MCF 10A (cell line): ENCODE measurements at places on chromosomes 3 and 15. TPM values are rescaled to one million over a fixed set of nuclear protein-coding genes. Genes with fewer than 3 reads are reported as not detected.

DNA sequence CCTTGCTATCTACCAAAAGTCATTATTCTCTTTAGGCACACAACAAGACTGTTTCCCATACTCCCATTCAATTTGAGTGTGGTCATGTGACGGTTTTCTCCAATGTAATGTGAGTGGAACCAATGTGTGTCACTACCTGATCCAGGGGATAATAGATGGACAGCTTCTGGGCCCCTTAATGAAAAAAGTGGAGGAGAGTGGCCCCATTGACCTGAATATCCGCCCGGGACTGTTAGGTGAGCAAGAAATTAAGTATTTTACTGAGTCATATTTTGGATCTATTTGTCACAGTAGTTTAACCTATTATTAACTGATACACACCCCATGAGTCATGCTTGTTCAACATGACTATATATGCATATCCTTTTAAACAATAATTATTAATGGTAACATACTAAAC, 15.1 kb upstream of the ARID3B start:
- DNase-seq, result peak; percentile 59

GRCh38 chr3:120013481-120013880, 80.8 kb downstream of the GSK3B start:
- DNase-seq, result no peak

GRCh38 chr15:92079647-92080255, 226.2 kb downstream of the SLCO3A1 start:
- DNase-seq, result no peak

- DNase-seq, result no peak
Observed at GRCh38 chr15:71080705-71081104, 34.6 kb upstream of the THSD4 start.

DNA sequence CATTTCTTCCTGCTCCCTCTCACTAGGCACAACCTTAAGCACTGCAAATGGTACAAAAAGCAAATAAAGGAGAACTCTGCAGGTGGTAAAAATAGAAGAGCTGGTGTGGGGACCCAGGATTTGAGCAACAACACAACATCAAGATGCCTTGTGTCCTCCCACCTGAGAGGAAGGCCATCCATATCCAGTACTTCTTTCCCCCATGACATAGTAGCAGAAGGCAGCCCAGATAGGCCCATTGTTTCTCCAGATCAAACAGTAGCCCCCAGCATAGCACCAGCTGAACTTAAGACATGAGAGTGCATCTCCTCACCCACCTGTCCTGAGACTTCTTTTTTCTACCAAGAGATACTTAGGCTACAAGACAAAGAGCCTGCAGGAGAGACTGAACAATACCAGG, 180.5 kb downstream of the GOLGA6L6 start:
- no peak for DNase-seq

Gene MOBP
- 0.21 TPM in 1 of 2 replicates, not detected in the other for total RNA-seq

- peak; percentile 18 for DNase-seq
Observed at GRCh38 chr15:31080591-31081014, 20.9 kb downstream of the TRPM1 start.

Gene TRIP4
- total RNA-seq, result 19.8 and 26.0 TPM in 2 replicates

DNA sequence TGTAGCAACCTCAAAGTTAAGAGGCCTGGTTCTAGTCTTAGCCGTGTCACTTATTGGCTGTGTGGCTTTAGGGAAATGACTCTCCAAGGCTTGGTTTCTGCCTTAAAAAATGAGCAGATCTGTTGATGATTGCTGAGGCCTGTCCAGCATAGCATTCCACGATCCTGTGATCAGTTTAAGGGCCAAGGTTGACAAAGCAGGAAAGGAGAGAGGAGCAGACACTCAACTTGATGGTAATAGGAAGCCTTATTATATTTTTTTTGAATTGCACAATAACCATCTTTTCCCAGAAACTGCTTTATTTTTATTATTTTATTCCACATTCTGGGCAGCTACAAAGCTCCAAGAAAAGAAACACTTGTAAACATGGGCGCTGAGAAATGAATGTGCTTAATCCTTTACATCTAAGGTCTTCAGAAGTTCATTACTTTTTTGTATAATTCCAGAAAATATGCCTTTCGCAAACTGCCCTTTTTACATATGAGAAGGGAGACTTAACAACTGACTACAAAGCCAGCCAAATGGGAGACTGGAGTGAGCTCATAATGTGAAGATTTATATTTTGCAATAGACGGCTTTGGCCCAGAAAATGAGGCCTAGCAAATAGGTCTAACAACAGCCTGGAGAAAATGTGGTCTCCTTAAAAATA, 241.0 kb downstream of the ATP8B4 start:
- no peak for DNase-seq

GRCh38 chr15:52329150-52329549, 33.5 kb upstream of the MYO5C start:
- DNase-seq, result no peak

Gene PATL2
- 0.16 and 0.71 TPM in 2 replicates for total RNA-seq

GRCh38 chr15:87045746-87046145, 966.1 kb downstream of the AGBL1 start:
- no peak for DNase-seq

Gene PLIN1
- 0.09 and 0.17 TPM in 2 replicates for total RNA-seq

DNA sequence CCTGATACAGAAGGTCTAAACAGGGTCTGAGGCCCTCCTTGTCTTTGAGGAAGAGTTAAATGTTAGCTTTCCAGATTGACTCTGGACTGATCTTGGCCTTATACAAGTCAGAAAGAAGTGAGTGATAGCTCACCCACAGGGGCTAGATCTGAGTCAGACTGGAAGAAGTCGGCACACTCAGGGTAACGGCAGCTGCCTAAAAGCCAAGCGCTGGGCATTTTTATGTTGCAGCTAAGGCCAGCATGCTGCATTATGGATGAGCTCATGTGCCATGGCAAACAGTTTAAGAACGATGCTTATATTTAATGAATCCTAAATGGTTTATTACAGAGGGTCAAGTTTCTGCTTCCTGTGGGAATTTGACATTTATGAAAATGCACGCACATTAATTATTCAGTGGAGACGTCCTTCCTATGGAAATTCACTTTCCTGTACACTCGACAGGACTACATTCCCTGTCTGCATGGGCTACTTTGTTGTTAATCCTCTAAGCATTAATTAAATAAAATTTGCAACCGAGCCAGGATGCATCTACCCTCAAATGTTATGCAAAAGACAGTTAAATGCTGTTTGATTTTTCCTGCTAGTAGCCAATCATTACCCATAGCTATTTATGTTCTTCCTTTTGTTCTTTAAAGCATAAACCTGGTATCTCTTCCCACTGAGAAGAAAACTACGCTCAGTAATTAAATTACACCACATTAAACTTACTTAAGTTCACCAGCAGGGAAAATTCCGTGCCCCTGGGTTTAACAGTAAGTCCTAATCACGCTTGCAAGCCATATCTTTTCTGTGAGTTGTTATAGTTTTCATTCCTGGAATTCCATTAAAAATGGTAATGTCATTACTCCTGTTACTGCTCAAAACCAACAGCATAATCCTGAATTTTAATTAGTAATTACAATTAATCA, 762.7 kb upstream of the CFAP20DC start:
- DNase-seq, result no peak

Gene C3orf20
- 0.15 TPM in 1 of 2 replicates, not detected in the other for total RNA-seq

GRCh38 chr3:196284396-196284795, 3.1 kb downstream of the PCYT1A start:
- DNase-seq, result no peak

GRCh38 chr15:26084771-26085170, 221.6 kb upstream of the ATP10A start:
- no peak for DNase-seq
